ENCODE measurements at places on chromosomes 5 and 9.

- DNase-seq: no peak
These were observed 354.1 kb upstream of the RFX3 start for GRCh38 chr9:3879726-3880505.

- DNase-seq: no peak
These were observed 22.5 kb downstream of the LHFPL2 start for GRCh38 chr5:78626009-78626571.

GRCh38 chr9:131969469-131969989 is 110.1 kb downstream of the MED27 start:
- no peak for DNase-seq

- no peak for DNase-seq
These were observed 28.5 kb downstream of the IL6ST start for GRCh38 chr5:55966284-55966683.

- DNase-seq: no peak
These were observed 39.5 kb downstream of the SNCAIP start for GRCh38 chr5:122351416-122352157.

DNA sequence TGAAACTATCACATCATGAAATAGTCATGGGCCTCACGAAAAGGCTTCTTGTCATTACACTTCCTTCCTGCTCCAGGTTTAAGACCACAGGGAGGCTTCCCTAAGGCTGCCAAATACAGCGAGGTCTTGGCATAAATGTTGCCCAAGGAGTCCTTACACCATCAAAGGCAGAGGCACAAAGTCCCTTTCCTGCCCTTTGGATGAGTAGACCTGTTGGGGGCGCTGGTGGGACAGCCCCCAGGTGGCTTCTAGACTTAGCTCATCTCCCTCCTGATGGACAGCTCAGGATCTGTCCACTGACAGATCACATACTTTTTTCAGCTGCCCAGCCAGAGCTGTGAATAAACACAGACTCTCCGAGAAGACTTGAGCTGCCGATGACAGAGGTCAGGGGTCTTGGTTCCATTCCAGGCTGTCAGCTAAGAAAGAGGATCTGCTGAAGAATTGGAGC is 15.5 kb upstream of the MEGF9 start:
- DNase-seq: no peak

- DNase-seq: no peak
These were observed 297.0 kb upstream of the HAPLN1 start for GRCh38 chr5:84017523-84018172.

DNA sequence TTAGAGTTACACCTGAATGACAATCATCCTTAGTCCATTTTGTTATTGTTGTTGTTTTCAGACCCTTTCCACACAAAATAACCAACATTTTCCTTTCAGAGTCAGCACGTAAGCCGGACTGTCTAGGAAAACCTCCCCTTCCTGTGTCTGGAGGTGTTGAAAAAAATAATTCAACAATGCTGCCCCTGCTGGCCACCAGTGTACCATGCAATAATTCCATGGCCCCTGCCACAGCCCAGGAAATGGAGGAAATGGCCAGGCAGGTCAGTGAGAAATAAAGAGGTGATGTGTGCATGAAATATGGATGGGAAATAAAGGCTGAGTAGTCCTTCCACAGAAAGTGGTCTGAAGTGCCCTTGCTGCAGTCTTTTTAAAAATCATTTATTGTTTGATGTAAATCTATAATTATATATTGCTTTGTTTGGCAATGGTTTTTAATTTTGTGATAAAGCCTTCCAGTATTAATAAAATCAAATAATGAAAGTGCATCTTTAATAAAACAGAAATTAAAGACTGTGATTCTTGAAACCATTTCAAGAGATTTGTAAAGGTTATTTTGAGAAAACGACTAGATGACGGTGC is 152.8 kb upstream of the PAPPA start:
- DNase-seq: no peak

- no peak for DNase-seq
These were observed 355.0 kb upstream of the PANK3 start for GRCh38 chr5:168934169-168934568.

DNA sequence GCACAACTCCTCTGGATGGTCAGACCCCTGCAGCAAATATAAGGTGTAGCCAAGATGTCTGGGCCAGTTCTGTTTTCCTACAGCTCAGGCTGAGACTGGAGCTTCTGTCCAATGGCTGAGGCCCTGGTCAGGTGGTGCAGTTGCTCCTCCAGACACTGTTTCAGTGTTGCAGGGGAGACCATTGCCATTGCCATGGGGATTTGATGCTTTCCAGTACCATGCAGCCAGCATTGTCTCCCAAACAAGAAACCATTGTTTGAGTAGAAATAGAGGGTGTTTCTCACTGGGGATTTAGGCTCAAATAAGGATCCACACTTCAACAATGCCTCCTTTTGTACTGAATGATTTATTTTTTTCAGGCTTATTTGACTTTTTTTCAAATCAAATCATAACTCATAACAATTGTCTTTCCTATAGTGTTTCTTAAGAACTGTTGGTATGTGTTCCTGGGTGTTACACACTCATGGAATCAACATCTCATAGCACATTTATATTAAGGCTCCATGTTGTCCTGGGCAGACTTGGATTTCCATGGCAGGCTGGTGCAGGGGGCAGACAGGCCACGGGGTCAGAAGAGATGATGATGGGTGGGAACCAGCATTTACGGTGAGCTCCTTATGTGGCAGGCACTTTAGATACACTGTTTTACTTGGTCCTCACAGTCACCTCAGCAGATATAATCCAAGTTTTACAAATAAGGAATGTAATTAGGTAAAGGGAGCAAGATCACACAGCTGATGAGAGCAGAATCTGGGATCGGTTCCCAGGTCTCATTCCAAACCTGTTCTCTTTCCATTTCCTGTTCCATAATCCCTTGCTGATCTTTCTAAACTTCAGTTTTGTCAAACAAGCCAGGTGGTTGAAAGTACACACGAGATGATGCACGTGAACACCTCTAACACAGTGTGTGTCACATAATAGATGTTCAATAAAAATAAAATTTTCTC is 95.9 kb upstream of the GNAQ start:
- no peak for DNase-seq

DNA sequence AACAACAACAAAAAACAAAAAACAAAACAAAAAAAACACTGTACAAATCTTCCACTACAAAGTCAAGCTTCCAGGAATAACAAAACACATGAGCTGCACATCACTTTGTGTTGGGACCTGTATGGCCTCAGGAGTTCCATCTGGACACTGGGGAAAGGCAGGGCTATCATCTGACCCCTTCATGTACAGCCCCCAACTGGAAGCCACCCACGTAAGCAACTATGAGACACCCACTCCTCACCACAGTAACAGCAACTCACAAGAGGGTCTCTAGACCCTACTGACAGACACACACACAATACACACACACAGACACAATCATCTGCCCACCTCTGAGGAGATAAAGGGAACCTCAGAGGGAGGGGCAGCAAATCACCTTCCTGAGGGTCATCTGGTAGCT is 81.7 kb upstream of the LRRTM2 start:
- DNase-seq: no peak

DNA sequence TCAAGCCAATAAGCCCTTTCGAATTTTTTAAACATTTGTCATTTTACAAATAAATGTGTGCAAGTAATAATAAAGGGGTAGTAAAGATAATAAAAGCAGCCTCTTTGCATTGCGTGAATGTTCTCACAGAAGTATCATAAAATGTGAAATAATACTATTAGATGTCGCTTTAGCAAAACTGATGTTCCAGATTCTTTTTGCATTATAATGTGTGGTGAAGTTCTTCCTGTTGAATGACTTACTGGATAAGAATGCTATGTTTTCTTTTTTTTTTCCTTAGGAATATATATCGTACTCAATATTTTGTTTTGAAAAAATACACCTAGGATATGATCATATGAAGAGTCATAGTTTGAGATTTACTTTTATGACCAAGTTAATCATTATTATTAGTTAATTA is 85.2 kb upstream of the CDH12 start:
- DNase-seq: no peak
